Fibroblast of the aortic adventitia (primary cell): ENCODE measurements at places on chromosomes 16 and 17.

- DNase-seq, result no peak
Observed at GRCh38 chr17:73895157-73895556, 250.9 kb upstream of the SDK2 start.

GRCh38 chr16:1532081-1532760 is 1.2 kb upstream of the TMEM204 start:
- DNase-seq, result no peak

- no peak for DNase-seq
Observed at GRCh38 chr16:20948444-20948843, 47.9 kb downstream of the LYRM1 start.

DNA sequence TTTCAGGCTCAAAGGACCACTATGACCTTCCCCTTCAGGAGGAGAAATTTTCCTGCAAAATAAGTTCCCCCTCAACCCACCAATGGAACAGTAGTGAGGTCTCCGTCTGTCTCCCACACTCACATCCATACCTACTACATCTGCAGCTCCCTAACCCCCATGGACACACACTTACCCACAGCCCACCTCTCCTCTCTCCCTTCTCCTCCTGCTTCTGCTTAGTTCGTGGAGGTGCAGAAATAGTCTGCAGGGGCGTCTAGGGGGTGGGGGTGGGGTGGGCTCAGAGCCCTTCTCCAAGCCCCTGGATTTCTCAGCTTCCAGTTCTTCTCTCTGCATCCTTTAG is 8.9 kb downstream of the HOXB4 start:
- DNase-seq, result no peak

DNA sequence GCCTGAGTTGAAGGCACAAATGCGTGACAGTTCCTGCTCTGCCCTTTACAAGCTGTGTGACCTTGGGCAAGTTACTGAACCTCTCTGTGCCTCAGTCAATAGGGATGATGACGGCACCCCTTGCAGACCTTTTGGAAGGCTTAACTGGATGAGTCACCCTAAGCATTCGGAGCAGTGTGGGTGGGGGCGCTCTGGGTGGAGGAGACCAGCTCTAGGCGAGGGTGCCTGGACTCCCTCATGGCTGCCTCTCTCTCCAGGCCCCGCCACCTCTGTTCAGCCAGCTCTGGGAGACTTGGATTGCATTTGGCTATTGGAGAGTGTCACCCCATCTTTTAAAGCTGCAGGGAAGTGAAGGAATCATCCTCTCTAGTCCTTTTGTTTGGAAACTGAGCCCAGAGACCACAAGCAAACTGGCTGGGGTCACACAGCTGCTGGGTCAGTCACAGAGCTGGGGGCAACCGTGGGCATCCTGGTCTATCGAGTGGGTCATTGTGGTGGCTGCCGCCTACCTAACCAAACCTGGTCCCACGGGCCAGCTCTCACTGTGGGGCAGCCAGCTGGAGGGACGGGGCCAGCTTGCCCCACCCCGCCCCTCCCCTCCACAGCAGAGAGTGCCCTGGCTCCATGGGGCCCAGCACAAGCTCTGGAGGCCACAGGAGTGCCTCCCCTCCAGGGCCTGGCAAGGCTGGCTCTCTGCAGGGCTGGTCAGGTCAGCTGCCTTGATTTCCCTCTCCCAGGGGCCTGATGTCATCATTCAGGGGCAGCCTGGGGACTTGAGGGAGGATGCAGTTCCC is 20.2 kb upstream of the GSE1 start:
- DNase-seq, result peak; percentile 58

DNA sequence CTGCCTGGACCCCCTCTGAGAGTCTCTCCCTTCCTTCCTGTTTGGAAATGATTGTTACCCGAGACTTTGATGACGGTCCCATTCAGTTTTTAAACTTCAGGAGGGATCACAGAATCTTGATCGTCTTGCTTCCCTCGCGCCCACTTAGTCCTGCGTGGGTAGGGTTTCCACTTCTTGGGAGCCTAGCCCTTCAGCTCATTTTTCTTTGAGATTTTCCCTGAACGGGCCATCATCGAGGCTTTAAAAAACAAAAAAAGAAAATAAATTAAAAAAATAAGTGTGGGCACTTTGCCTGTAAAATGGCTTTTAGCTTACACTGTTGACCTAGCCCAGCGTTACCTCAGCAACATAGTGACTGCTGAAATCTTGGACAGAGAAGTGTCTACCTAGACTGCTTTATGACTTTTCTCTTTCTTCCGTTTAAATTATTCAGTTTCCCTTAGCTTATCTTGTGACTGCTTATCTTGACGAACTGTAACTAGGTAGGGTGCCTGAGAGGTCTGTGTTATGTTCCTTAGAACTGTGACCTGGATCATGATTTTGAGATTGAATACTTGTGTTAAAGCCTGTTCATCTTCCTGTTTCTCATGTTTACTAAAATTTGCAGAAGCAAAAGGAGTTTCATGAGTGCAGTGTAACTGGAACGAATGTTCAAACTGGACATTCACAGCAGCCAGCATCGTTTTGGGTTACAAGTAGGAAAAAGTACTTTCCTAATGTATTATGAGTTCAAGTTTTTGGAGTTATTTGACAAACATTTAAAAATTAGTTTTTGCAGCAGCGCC is 874 bp downstream of the WWP2 start:
- DNase-seq, result peak; percentile 49

DNA sequence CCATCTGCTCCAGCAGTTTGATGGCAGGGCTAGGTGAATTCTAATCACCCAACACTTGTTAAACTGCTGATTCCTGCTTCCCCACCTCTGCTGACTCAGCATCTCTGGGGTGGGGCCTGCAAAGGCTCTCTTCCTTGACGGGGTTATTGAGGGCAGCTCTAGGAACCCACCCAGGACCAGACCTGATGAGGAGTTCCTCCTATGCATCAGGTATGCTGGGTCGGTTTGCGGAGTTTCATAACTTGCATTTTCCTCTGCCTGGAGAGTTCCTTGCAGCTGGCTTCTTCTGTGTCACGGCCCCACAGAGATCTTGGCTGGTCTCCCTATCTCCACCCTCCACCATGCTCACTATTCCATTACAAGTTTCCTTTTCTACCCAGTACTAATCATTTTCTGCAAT is 93.4 kb upstream of the CCL2 start:
- DNase-seq, result no peak

- no peak for DNase-seq
Observed at GRCh38 chr17:50076591-50077235, 18.4 kb upstream of the PDK2 start.

- no peak for DNase-seq
Observed at GRCh38 chr16:11076259-11077018, 132.1 kb downstream of the CLEC16A start.

DNA sequence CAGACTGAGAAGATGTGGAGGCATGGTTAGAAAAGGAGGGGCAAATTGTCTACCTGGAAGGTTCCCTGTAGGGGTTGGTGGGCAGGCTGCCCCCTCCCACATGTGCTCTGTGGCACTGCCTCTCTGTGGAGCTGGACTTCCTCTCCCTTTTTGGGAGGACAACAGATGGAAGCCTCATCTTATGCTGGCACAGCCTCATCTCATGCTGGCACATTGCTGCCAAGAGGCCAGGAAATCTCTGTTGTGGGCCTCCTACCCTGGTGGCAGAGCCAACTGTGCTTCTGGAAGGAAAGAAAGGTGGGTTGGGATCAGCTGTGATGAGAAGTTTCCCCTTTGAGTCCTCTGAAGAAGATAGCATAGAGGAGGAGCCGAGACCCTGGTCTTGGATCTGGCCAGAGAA is 19.7 kb upstream of the BRD7 start:
- DNase-seq, result no peak
